Activated CD4-positive, alpha-beta T cell treated with anti-CD3 and anti-CD28 coated beads, Interleukin-2, Interleukin-6, amounts not matched to agents 100 ng/mL and 50 ng/mL, durations not matched to agents 16 hours and 8 hours (primary cell): ENCODE measurements at places on chromosomes 7 and 10.

GRCh38 chr10:96263669-96264068 lies 7.7 kb downstream of the BLNK start:
- DNase-seq = no peak

DNA sequence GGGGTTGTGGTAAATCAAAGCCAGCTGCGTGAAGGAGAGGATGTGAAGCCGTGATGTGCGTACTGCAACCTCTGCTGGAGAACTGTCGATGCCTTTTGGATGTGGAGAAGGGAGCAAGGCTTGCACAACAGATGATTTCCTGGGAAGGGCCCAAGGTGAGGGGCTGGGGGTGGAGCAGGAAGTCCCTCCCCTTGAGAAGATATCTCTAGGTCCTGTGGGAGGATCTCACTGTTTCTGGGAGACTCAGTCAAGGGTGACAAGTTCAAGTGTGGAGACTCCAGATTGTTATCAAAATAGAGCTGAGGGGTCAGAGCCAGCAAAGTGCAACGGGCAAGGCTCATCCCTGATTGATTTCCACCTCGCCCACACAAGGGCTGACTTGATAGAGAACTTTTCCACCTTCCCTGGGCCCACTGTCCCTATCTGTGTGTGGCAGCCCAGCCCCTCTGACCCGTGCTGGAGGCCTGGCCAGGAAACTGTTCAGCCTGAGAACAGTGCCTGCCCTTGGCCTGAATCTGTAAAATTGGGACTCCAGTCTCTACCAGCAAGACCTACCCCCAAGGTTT lies 55.0 kb downstream of the COL13A1 start:
- DNase-seq = no peak

DNA sequence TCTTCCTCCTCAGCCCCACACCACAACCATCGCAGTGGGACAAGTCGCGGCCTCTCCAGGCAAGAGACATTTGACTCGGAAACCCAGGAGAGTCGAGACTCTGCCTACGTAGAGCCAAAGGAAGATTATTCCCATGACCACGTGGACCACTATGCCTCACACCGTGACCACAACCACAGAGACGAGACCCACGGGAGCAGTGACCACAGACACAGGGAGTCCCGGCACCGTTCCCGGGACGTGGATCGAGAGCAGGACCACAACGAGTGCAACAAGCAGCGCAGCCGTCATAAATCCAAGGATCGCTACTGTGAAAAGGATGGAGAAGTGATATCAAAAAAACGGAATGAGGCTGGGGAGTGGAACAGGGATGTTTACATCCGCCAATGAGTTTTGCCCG lies 112.1 kb downstream of the NSUN6 start:
- DNase-seq = no peak

GRCh38 chr10:125812128-125812750 lies 10.8 kb downstream of the UROS start:
- DNase-seq = no peak

DNA sequence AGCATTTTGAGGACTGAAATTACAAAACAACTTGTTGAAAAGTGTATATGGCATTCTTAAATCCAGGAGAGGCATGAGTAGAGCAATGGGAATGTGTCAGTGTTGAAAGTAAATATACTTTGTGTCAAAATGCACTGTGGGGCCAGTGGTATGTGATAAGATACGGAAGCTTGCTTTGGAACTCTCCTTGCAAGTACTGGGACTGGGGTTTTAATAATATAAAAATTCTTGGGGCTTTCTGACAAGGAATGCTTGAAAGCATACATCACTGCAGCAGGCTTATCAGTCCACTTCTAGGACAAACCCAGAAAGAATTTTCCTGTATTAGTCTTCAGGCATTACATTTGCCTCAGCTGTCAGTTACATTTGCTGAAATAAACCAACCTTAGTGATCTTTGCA lies 472.8 kb upstream of the FZD8 start:
- no peak for DNase-seq

DNA sequence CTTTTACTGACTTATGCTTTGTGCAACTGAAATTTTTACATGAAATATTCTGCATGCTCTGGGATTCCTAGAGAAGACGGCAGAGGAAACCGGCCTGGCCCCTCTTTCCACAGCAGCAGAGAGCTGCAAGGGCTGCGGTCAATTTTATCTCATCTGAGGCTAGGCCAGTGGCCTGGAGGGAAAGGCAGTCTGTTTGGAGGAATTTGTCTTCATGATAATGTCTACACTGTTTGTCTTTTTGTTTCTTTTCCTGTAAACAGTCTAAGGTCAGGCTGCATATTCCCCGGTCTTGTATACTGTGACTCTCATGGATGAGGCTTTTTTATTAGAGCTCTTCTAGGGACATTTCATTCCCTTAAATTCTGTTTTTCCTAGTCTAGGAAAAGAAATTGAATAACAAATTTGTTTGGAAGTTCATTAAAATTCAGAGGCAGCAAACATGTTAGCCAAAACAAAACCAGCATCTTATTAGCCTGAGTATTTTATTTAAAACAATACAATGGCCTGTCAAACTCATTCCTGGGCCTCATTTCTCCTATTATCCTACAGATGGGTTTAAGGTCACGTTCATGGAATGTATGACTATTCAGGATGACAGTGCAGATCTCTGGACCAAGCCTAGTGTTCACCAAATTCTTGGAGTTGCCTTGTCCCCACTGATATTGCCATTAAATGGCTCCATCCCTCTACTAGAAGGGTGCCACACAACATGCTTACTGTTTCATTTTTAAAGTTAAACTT lies 26.4 kb downstream of the LAMB4 start:
- no peak for DNase-seq

DNA sequence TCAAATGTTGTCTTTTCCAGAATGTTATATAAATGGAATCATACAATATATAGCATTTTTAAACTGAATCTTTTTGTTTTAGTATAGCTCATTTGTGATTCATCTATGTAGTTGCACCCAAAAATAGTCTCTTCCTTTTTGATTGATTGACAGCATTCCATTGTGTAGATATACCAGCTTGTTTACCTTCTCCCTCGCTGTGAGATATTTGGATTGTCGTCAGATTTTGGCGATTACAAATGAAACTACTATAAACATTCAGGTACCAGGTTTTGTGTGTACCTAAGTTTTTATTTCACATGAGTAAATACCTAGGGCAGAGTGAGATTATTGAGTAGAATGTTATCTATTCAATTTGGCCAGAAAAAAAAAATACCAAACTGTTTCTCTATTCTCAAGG lies 584.7 kb upstream of the SORCS1 start:
- DNase-seq = no peak

DNA sequence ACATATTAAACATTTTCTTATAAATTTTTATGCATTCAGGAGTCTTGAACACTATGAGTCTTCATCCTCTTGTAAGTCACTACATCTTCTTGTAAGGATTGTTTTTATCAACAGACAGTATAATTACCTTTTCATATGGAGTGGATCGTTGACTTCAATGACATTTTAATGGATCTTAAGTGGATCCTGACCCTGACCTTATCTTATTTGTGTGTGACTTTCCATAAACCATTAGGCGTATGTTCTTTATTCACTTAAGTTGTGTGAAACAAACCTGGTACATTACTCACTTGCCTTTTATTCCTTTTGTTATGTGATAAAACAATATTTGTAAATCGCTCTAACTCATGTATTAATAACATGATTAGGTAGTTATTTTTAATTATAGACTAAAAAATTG lies 18.5 kb upstream of the SEMA3C start:
- no peak for DNase-seq

DNA sequence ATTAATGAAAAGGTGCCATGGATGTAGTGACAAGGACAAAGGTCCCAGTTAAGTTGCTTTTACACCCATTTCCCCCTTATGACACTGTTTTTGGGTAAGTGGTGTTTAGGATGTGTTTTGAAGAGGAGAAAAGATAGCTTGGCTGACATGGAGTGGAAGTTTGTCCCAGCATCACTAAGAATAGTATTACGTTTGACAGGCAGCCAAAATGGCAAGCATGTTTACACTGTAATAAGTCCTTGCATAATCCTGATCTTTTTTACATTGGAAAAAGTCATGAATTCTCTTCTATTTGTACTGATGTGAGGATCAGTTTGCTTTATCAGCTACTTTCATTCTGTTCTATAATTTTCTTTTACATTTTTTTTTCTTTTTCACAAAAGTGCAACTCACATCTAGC lies 137.8 kb downstream of the CHRM2 start:
- DNase-seq = no peak

DNA sequence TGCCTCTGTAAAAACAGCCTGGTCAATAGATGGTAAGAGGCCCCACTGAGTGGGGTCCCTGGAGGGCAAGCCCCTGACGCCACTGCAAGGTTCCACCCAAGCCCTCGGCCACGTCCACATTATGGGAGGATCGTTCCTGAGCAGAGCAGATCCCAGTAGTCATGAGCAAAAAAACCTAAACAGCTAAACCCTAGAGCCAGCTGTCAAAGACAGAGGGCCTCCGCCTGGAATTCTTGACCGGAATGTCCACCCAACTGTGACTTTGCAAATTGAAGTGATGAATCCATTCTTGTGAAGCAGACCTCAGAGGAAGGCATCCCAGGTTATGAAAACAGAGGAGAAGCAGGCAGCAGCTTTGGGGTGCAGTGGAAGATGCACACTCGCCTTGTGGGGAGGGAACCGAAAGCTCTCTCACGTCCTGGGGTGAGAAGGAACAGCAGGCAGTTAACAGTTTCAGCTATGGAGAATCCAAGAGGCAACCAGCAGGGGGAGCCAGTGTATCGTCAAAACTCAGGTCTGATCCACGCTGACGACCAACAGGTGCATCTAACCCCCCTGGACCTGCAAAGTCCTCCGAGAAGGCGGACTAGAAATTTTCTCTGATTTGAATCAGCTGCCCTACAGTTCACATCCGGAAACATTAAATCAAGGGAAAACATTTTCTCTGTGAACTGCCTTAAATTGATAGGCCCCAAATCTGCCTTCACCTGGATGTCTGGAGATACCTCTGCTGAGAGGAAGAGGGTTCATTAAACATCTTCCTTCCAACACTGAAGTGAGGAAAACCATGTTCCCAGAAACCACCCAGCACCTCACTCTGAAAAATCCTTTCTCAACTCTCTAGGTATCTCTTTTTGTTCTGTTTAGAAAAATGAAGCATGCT lies 139.1 kb upstream of the PFKP start:
- peak; percentile 82 for DNase-seq

DNA sequence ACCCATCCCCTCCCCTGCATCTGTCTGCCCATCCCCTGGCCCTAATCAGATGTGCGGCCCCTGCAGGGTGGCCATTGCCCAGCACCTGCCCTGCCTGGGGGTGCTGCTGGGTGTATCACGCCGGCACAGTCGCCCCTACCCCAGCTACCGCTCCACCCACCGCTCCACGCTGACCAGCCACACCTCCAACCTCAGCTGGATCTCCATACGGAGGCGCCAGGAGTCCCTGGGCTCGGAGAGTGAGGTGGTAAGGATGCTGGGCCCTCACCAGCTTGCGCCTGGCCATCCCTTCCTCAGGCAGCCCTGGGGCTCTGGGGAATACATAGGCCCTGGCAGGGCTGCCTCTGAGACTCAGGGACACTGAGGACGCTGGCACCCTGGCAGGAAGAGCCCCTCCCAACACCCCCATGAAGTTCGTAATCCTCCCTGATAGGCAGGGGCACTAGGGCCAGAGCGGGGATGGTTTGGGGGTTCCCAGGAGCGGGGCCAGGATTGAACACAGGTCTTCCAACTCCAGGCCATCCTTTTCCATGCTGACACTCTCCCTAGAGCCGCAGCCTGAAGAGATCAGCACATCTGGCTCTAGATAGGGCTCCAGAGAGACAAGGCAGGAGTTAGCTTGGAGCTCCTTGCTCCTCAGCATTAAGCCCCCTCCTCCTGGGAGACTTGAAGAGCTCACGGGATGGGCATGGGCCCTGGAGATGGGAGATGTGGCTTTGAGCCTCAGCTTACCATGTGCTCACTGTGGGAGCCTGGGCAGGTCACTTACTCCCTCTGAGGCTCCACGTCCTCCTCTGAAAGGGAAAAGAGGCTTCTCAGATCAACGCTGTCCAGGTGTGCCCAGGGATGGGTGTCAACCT lies 5.9 kb upstream of the LDB3 start:
- DNase-seq = no peak

GRCh38 chr7:89334797-89335196 lies 539.3 kb upstream of the TEX47 start:
- no peak for DNase-seq

DNA sequence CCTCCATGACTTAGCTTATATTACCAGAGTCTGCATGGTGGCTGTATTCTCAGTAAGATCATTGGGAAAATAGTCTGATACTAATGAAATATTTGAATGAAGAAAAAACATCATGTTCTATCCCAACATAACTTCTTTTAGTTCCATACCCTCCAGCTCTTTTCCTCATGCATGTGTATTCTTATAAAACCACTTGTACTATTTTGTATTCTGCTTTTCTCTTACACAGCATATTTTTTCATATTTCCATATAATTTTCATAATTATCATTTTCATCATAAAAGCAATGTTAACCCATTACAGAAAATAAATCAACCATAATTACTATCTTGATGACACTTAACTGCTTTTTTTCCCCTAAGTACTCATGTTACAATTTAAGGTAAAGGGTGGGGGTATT lies 371.2 kb upstream of the LRGUK start:
- DNase-seq = no peak

DNA sequence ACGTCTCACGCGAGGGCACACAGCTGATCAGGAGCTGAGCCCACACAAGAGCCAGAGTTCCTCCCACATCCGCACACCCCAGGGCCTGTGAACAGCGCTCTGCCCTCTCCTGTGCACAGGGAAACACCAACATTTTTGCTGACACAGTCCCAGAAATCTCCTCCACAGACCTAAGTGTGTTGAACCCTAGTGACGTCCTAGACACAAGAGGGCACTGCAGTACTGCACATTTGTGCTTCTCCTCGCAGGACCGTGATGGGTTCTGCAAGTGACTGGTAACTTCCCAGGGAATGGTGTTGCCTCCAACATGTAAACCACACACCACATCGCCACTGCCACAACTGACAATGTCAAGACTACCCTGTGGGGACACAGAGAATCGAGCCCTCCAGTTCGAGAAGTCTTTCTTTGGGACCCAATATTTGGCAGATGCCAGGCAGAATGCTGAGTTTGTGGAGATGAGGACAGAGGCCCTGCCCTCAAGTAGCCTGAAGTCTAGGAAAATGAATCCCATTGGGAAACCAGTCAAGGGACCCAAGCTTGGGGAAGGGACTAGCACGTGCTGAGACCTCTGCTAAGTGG lies 170.3 kb downstream of the PAXIP1 start:
- DNase-seq = peak; percentile 12

DNA sequence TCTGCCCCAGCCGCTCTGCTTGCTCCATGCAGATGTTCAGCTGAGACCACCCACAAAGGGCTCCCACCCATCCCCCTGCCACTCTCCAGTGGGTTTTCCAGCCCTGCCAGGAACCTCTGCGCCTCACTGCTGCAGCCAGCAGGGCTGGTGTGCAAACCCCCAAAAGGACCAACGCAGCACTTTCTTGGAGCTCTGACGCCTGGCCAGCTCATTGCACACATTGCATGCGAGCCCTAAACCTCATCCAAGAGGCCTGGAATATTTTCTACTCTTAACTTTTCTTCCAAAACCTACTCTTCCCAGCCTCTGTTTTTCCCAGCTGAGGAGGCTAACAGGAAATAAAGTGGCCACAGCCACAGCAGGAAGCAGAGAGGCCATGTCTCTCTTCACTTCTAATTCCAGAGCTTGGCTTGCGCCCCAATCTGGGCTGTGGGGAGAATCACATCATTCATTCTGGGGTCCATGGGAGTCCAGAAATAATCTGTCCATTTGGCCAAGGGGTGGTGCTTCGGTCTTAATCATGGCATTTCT lies 4.6 kb upstream of the FAM170B start:
- DNase-seq = no peak
